ENCODE measurements at places on chromosomes 7 and 10. TPM values are rescaled to one million over a fixed set of nuclear protein-coding genes. Genes with fewer than 3 reads are reported as not detected.

Gene MTPN
- total RNA-seq, result 80.6 TPM

Gene CNNM1
- total RNA-seq, result 0.81 TPM

Gene GCC1
- total RNA-seq, result 12.0 TPM

DNA sequence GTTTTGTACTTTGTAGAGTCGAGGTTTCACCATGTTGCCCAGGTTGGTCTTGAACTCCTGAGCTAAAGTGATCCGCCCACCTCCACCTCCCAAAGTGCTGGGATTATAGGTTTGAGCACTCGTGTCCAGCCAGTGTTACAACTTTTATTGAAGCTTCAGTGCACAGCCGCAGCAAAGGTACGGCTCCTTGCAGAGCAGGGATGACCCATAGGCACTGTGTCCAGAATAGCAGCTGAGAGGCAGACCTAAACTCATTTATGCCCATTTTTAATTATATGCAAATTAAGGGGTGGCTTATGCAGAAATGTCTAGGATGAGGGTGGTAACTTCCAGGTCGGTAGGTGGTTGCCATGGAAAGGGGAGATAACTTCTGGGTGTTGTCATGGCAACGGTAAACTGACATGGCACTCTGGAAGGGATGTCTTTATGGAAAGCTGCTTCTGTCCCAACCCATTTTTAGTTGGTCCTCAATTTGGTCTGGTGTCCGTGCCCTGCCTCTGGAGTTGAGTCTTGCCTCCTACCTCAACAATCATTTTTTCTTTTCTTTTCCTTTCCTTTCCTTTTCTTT, 22.7 kb downstream of the NYAP1 start:
- DNase-seq, result no peak

- DNase-seq, result no peak
These were observed 37.3 kb upstream of the PDZD8 start for GRCh38 chr10:117412469-117413010.

- no peak for DNase-seq
These were observed 446.4 kb downstream of the SDK1 start for GRCh38 chr7:3747467-3747866.

DNA sequence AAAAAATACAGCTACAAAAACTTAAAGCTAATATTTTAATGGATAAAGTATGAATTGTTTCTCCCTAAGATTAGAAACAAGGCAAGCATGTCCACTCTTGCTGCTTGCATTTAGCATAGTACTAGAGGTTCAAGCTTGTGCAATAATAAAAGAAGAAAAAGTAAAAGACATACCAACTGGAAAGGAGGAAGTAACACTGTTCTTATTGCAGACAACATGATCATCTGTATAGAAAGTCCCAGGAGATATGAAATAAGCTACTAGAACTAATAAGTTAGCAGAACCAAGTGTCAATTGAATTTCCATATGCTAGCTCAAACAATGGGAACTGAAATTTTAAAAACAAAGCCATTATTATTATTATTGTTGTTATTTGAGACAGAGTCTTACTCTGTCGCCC, 20.0 kb upstream of the RABGEF1 start:
- no peak for DNase-seq

- no peak for DNase-seq
These were observed 577.9 kb downstream of the IPMK start for GRCh38 chr10:57689596-57690297.

GRCh38 chr7:107579885-107580715, at the start of gene BCAP29:
Gene BCAP29 (plus strand): TSS chr7:107580246. CDS start chr7:107580773, 527 bp downstream.
- peak; percentile 70 for DNase-seq

DNA sequence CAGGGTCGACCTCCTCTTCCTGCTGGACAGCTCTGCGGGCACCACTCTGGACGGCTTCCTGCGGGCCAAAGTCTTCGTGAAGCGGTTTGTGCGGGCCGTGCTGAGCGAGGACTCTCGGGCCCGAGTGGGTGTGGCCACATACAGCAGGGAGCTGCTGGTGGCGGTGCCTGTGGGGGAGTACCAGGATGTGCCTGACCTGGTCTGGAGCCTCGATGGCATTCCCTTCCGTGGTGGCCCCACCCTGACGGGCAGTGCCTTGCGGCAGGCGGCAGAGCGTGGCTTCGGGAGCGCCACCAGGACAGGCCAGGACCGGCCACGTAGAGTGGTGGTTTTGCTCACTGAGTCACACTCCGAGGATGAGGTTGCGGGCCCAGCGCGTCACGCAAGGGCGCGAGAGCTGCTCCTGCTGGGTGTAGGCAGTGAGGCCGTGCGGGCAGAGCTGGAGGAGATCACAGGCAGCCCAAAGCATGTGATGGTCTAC, 46.9 kb downstream of the VWA2 start:
- no peak for DNase-seq

- no peak for DNase-seq
These were observed 15.4 kb downstream of the TAS2R41 start for GRCh38 chr7:143492799-143493739.

GRCh38 chr7:48096273-48096672, 7.2 kb downstream of the UPP1 start:
- DNase-seq, result no peak

- no peak for DNase-seq
These were observed 375.0 kb upstream of the FZD8 start for GRCh38 chr10:36017137-36017536.

Data from G401 (cell line).